T-helper 1 cell (primary cell): ENCODE measurements at places on chromosomes 1 and 21.

GRCh38 chr1:164671323-164671965 lies 112.5 kb downstream of the PBX1 start:
- DNase-seq, result no peak

DNA sequence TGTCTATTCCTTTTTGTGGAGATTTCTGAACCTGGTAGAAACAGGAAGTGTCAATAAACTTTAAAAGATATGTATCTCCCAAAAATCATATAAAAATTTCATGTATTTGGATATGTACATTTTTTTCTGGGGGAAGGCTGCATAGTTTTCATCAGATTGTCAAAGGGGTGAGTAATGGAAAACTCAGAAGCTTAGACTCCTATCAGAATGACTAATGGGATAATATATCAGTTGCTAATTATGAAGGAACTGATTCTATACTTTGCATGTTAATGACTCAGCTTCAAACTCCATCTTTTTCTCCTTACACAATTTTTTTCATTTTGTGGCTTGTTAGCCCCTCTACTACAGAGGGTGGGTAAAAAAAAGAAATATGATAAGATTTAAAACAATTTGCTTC lies 55.9 kb downstream of the GON4L start:
- no peak for DNase-seq

DNA sequence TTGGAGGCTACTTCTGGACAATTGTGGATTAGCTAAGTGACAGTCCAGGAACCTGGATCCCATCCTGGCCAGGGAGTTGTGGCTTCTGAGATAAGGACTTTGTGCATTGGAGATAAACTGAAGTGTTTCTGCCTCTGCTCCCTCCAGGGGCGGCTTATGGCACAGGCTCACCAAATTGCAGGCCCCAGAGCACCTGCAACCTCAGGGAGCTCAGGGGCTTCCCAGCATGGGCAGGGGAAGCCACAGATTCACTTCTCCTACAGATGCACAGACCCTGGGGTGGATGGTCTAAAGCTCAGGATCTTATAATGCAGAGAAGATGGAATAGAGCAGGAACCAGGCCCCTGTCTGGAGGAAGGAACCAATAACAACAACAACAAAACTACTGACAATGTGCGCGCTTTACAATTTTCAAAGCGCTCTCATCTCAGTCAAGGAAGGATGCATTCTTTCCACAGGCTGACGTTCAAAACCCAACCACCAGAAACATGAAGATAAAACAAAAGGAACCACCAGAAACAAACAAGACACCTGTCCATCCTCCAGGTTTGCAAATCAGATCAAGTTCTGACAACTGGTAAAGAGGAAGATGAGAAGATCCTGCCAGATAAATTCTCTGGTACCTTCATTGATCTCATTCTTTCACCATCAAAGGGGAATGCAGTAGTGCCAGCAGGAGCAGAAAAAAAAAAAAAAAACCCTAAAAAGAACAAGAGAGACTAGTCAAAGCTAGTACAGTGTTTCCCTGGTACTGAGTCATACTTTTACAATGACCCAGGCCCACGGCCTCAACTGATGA lies 121.0 kb upstream of the IRF2BP2 start:
- peak; percentile 33 for DNase-seq

DNA sequence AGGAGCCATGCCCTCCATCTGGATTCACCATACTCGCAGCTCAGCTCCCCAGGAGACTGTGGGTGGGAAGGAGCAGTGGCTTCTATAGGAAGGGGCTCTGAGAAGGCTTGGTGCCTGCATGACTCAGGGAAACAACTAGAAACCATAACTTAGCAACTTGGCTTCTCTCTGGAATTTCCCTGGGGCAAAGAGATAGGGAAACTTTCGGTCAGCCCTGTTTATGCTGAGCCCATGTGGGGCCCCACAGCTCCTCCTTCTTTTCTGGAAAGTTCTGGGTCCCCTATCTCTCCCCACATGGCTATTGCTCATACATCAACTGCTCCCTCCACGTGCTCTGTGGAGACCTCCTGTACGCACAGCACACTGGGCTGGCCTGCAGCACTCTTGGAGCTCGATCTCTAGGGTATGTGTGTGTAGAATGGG lies 39.3 kb downstream of the PLEKHA6 start:
- no peak for DNase-seq

DNA sequence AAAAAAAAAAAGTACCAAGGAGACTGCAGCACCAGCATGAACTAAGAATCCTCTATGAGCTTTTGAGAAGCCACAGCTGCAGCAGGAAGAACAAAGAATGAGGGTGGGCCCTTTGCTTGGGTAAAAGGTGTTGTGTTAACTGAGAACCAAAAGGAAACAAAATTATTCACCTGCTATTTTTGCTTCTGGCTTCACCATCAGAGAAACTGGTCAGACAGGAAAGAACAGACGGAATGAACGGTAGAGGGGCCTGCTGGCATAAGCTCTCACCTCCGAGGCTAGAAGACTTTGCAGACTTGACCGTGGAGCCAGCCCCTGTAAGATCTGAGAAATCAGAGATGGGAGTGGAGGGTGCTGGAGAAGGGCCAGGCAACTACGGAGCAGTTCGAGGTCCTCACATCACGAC lies 27.6 kb downstream of the IL10RB start:
- DNase-seq, result no peak

DNA sequence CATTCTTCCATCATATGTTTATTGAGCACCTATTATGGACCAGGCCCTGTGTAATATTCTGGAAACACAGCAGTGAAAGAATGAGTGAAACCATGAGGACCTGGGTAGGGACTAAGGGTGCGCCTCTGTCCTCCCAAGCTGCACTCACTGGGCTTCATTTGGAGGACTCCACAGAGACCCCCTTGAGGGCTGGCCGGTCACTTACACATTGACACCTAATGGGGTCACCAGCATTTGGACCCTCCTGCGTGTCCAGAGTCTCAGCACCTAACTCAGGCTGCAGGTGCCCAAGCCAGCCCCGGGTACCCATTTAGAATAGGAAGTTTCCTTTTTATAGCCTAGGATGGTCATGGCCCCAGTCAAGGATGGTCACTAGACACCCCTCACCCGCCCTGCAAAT lies 2.8 kb upstream of the FNDC5 start:
- DNase-seq, result no peak

DNA sequence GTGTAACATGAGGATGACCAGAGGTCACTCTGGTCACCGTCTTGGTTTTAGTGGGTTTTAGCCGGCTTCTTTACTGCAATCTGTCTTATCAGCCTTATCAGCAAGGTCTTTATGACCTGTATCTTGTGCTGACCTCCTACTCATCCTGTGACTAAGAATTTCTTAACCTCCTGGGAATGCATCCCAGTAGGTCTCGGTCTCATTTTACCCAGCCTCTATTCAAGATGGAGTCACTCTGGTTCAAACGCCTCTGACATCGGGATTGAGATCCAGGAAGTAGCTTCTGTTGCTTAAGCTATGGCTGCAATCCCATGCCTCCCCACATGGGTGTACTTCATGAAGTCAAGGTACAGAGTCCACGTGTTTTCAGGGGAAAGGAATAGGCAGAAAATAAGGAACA lies 19.9 kb downstream of the FMN2 start:
- DNase-seq, result no peak

GRCh38 chr1:10909697-10910680 lies 102.5 kb upstream of the TARDBP start:
- peak; percentile 61 for DNase-seq

- no peak for DNase-seq
These were observed 33.4 kb upstream of the GPR153 start for GRCh38 chr1:6294080-6294889.

GRCh38 chr1:108732398-108732797 lies 14.1 kb upstream of the STXBP3 start:
- DNase-seq, result no peak

DNA sequence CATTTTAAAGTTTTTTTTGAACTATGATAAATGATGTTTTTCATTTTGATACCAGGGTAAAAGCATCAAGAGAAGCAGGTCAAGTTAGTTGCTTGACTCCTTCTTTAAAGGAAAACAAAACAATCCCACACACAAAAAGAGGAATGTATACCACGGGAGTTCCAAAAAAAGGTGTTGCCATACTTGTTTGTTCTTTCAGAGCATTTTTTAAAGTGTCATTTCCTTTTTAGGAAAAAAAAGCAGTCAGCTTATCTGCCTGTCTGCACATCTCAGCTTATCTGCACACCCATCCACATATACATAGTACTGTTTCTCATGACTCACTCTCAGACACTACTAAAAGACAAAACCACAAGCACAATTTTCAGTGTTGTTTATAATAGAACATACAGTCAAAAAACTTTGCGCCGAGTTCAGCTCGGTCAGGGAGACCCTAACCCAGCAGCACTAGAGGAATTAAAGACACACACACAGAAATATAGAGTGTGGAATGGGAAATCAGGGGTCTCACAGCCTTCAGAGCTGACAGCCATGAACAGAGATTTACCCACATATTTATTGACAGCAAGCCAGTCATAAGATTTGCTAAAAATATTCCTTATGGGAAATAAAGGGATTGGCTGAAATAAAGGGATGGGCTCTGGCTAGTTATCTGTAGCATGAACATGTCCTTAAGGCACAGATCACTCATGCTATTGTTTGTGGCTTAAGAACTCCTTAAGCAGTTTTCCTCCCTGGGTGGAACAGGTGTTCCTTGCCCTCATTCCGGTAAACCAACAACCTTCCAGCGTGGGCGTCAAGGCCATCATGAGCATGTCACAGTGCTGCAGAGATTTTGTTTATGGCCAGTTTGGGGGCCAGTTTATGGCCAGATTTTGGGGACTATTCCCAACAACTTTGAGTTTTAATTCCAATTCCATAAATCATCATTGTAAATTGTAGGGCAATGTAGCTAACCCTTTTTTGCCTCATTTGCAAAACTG lies 11.4 kb upstream of the MNDA start:
- peak; percentile 82 for DNase-seq

DNA sequence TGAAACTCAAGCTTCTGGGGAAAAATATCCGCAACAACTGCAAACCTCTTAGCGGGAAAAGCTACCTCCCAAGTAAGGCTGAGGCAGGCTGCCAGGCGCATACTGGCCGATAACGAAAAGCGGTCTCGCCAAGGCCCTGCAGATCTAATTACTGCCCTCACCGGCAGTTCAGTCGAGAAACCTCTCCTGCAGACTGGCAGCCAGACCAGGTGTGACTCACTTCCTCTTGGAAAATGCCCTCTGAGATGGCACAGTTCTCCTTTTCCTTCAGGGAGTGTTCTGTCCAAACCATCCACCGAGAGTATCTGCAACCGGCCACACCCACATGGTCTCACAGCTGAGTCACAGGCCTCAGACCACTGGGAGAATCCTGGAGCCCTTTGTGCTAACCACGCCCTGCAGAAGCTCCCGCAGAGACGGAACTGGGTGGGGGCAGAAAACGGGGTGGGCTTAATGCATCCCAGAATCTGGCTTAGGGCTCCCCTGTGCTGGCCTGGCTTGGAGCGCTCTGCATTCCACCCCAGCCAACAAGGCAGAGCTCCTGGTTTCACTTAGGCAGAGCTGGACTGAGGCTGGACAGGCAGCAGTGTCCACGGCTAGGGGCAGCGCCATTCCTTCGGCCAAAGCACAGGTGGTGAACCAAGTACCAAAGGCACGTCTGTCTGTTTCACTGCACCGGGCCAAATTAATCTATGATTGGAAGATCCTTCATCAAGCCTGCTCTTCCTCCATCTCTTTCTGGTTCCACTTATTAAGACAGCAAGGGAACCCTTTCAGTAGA lies 1.2 kb downstream of the S100A10 start:
- DNase-seq, result no peak

GRCh38 chr1:34363915-34364314 lies 187.2 kb downstream of the C1orf94 start:
- DNase-seq, result no peak

- DNase-seq, result peak; percentile 20
These were observed 283.5 kb downstream of the S1PR1 start for GRCh38 chr1:101520302-101520701.

GRCh38 chr1:66374148-66374547 lies 159.8 kb upstream of the SGIP1 start:
- peak; percentile 61 for DNase-seq
